ENCODE measurements at places on chromosomes 6 and 20. TPM values are rescaled to one million over a fixed set of nuclear protein-coding genes. Genes with fewer than 3 reads are reported as not detected.
A peak's percentile ranks its signal among the peaks of the same experiment; 100 is the strongest.

EEF1A1 gene
- total RNA-seq: 4,361 TPM

GSTA2 gene
- not detected for total RNA-seq

PTCHD4 gene
- total RNA-seq: 0.32 TPM

EDN1 gene
- 27.8 TPM for total RNA-seq

PPP1R16B gene
- 26.4 TPM for total RNA-seq

BTN3A1 gene
- total RNA-seq: 7.7 TPM

VSX1 gene
- not detected for total RNA-seq

SASH1 gene
- total RNA-seq: 70.2 TPM

MYB gene
- total RNA-seq: not detected

PNLDC1 gene
- total RNA-seq: not detected

SLC17A5 gene
- 23.2 TPM for total RNA-seq

SDCBP2 gene
- not detected for total RNA-seq

RFX6 gene
- total RNA-seq: not detected

- peak overlapping the region; percentile 6 for H3K4me3 ChIP-seq
- H3K36me3 ChIP-seq: no peaks in the 10 kb centered on the region
- H3K27me3 ChIP-seq: no peaks in the 10 kb centered on the region
- no peak overlapping the region for H3K27ac ChIP-seq
- H3K4me1 ChIP-seq: no peaks in the 10 kb centered on the region
Measured at GRCh38 chr6:84882768-84883766, 118.7 kb upstream of the TBX18 start.

DNA sequence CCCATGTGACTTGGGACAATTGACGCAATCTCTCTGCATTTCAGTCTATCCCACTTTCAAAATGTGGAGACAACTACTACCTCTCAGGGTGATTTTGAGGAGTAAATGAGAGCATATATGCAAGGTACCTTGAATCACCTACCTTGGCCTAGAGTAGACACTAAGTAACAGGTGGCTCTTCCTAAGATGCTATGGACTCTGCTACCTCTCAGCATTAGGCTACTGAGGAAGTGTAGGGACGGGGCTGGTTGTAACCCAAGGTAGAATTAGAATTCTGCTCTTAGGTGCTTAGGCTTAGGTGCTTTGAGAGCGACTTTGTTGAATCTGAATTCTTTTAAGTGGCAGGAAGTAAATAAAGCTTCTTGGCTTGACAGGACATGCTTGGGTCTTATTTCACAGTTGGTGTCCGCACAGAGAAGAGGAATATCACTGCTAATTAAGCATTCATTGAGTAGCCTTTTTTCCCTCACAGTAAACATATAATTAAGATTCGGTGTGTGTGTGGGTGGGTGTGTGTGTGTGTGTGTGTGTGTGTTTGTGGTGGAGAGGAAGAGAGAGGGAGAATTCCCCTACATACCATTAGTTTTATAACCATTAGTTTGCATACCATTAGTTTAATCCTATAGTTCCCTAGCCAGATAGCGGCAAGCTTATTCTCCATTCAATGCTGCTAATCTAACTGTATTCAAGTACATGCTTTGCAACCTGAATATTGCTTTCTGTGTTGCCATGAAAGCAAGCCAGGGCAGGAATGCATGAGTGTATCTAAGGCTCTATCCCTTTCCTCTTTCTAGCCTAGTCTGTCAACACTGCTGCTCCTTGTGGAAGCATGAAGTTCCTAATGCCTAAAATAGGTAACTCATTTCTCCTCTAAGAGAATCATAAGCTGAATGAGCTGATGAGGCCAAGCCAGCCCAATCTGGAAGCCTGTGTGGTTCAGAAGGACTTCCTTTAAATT is 112.5 kb downstream of the IPCEF1 start:
- no peaks in the 10 kb centered on the region for H3K27me3 ChIP-seq
- no peaks in the 10 kb centered on the region for H3K36me3 ChIP-seq
- no peak for DNase-seq

GRCh38 chr6:170159022-170159965 is 131.6 kb downstream of the DLL1 start:
- H3K27ac ChIP-seq: no peak overlapping the region
- no peak for DNase-seq
- H3K36me3 ChIP-seq: no peaks in the 10 kb centered on the region
- no peaks in the 10 kb centered on the region for H3K27me3 ChIP-seq
- no peak overlapping the region for H3K4me3 ChIP-seq
- no peaks in the 10 kb centered on the region for H3K4me1 ChIP-seq

DNA sequence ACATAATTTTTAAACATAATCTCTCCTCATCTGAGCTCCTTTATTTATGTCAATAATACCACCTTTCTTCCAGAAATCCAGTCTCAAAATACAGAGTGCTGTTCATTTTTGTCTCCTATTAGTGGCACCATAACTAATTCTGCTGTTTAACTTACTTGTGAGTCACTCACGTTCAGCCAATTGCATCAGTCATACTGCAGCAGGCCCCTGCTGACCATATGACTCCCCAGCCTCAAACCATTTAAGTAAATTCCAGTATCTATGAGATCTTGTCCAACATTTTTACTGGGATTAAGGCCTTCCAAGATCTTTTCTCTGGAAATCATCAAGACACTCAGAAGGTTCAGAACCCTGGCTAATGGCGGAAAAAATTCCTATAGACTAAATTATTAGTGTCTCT is 982.2 kb upstream of the MAP3K7 start:
- no peak overlapping the region for H3K27ac ChIP-seq
- no peak for DNase-seq
- no peaks in the 10 kb centered on the region for H3K27me3 ChIP-seq
- no peaks in the 10 kb centered on the region for H3K36me3 ChIP-seq
- no peaks in the 10 kb centered on the region for H3K4me1 ChIP-seq

DNA sequence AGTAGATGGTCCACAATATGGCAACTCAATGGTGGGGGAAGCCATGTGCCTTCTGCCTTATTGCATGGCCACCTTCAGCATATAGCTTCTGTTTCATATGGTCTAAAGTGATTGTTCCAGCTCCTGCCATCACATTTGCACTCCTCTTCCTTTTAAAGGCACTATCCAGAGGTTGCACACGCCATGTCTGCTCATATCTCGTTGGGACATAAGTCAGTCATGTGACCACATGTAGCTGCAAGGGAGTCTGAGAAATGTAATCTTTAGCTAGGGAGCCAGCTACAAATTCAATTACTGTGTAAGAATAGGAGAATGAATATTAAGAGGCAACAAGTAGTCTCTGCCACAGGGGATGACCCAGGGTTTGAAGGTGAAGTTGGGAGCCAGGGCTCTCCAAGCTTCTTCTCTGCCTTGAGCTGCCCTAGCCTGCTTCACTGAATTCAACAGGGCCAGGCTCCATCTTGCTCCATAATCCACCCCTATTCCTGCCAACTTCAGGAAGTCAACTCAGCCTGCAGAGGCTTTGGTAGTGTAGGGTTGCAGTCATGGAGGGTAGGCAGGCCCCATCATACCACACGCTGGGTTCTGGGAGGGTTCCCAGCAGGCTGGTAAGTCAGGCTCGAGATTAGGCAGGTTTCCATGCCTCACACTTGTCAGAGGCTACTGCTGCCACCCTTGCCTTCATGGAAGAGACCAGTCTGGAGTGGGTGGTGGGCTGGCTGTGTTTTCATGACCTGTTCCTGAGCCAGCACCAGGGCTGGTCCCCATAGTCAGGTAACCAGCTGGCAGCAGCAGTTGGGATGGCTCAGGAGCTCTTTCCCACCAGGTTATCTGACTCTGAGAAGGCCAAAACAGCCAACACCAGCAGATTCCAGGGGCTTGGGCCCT is 56.7 kb upstream of the SAYSD1 start:
- no peak for DNase-seq
- H3K27me3 ChIP-seq: no peaks in the 10 kb centered on the region
- H3K36me3 ChIP-seq: no peaks in the 10 kb centered on the region
- H3K4me3 ChIP-seq: no peak overlapping the region

DNA sequence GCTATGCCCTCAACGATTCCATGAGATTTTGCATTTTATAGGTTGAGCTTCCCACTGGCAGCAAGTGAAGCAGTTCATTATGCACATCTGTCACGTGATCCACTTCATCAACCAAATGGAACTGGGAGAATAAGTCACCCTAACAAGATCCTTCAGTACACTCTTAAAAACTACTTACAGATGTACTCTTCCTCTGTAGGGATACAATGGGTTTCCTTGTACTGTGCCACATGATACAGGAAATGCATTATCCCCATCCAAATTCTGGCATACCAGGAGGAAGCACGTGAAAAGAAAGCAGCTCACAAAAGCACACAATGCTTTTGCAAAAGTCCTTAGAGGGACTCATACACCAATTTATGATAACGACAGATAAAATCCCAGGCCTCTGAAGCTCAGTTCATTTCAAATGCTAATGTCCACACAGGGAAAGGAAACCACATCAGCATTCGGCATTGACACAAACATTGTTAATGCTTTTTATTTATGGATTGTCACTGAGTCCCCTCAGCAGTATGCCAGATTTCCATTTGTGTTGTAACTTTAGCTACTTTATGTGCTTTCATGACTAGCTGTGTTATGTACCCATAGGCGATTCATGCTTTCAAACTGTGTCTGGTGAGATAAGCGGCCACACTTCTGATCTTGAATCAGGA is 58.1 kb upstream of the REV3L start:
- no peaks in the 10 kb centered on the region for H3K4me1 ChIP-seq
- H3K27me3 ChIP-seq: no peaks in the 10 kb centered on the region
- no peak for DNase-seq
- H3K4me3 ChIP-seq: no peak overlapping the region

DNA sequence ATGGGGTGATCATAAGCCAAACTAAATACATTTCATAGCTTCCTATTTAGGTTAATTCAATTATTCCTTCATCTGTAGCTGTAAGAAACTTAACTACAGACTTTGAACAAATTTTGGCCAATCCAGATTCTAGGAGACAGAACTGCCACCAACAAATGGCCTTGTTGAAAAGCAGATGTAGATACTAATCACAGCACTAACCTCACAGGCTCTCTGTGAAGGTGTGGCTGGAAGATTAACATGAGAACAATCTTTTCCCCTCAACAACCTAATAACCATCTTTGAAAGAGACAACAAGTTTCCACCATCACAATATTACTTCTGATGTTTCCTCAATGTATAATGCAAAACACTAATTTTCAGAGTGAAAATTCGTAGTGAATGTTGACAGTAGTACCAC is 87.8 kb downstream of the SESN1 start:
- no peak overlapping the region for H3K4me3 ChIP-seq
- no peak for DNase-seq
- H3K27me3 ChIP-seq: no peaks in the 10 kb centered on the region
- peaks cover 22% of the 10 kb centered on the region for H3K4me1 ChIP-seq
- H3K36me3 ChIP-seq: no peaks in the 10 kb centered on the region

- no peak overlapping the region for H3K4me3 ChIP-seq
- no peaks in the 10 kb centered on the region for H3K36me3 ChIP-seq
- H3K27me3 ChIP-seq: no peaks in the 10 kb centered on the region
- H3K27ac ChIP-seq: no peak overlapping the region
- no peak for DNase-seq
- no peaks in the 10 kb centered on the region for H3K4me1 ChIP-seq
Measured at GRCh38 chr20:62696434-62696957, 12.1 kb upstream of the NTSR1 start.

DNA sequence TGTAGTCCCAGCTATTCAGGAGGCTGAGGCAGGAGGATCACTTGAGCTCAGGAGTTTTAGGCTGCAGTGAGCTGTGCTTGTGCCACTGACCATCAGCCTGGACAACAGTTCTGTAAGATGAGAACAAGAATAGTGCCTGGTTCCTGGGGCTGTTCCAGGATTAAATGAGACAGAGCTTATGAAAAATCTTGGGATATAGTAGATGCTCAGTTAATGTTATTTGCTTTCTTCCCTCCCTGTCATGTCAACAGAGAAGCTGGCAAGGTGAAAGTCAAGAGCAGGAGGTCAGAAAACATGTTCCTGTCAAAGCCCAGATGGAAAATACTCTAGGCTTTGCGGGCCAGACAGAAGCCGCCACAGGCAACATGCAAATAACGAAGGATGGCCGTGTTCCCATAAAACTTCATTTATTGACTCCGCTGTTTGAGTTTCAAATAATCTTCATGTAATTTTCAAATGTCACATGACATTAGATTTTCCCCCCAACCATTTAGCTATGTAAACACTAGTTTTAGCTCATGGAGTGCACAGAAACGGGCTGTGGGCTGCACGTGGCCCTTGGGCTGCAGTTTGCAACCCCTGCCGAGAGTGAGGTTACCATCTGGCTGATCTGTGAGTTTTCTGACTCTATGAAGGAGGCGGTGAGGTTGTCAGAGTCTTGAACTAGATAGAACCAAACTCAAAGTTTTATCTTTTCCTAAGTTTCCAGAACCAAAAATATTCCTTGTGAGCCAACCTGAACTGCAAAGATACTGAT is 63.4 kb upstream of the PMEPA1 start:
- DNase-seq: no peak
- no peaks in the 10 kb centered on the region for H3K27me3 ChIP-seq
- H3K27ac ChIP-seq: no peak overlapping the region
- no peaks in the 10 kb centered on the region for H3K4me1 ChIP-seq
- no peak overlapping the region for H3K4me3 ChIP-seq

GRCh38 chr20:39674842-39675241 is 712.7 kb downstream of the DHX35 start:
- no peak for DNase-seq
- no peaks in the 10 kb centered on the region for H3K27me3 ChIP-seq
- no peaks in the 10 kb centered on the region for H3K4me1 ChIP-seq
- no peaks in the 10 kb centered on the region for H3K36me3 ChIP-seq
- H3K27ac ChIP-seq: no peak overlapping the region

GRCh38 chr20:18879262-18879661 is 65.7 kb downstream of the SCP2D1 start:
- H3K4me3 ChIP-seq: no peak overlapping the region
- no peaks in the 10 kb centered on the region for H3K36me3 ChIP-seq

- no peaks in the 10 kb centered on the region for H3K27me3 ChIP-seq
- H3K36me3 ChIP-seq: peaks cover 70% of the 10 kb centered on the region
- H3K4me3 ChIP-seq: no peak overlapping the region
- H3K4me1 ChIP-seq: peaks cover 4% of the 10 kb centered on the region
- DNase-seq: peak; percentile 19
- no peak overlapping the region for H3K27ac ChIP-seq
Measured at GRCh38 chr20:17943343-17943742, 25.3 kb downstream of the SNX5 start.

- no peaks in the 10 kb centered on the region for H3K27me3 ChIP-seq
- H3K4me1 ChIP-seq: peaks cover 16% of the 10 kb centered on the region
Measured at GRCh38 chr6:151434369-151434768, 17.6 kb downstream of the RMND1 start.

- no peaks in the 10 kb centered on the region for H3K36me3 ChIP-seq
- no peak overlapping the region for H3K4me3 ChIP-seq
- no peak overlapping the region for H3K27ac ChIP-seq
- H3K4me1 ChIP-seq: peaks cover 1% of the 10 kb centered on the region
Measured at GRCh38 chr6:70839286-70840266, 117.3 kb downstream of the B3GAT2 start.

- no peaks in the 10 kb centered on the region for H3K4me1 ChIP-seq
- H3K27me3 ChIP-seq: no peaks in the 10 kb centered on the region
- no peak overlapping the region for H3K4me3 ChIP-seq
- H3K36me3 ChIP-seq: no peaks in the 10 kb centered on the region
- DNase-seq: no peak
Measured at GRCh38 chr6:82131441-82131840, 116.1 kb downstream of the IBTK start.
